ENCODE measurements at places on chromosomes 13 and 19.

DNA sequence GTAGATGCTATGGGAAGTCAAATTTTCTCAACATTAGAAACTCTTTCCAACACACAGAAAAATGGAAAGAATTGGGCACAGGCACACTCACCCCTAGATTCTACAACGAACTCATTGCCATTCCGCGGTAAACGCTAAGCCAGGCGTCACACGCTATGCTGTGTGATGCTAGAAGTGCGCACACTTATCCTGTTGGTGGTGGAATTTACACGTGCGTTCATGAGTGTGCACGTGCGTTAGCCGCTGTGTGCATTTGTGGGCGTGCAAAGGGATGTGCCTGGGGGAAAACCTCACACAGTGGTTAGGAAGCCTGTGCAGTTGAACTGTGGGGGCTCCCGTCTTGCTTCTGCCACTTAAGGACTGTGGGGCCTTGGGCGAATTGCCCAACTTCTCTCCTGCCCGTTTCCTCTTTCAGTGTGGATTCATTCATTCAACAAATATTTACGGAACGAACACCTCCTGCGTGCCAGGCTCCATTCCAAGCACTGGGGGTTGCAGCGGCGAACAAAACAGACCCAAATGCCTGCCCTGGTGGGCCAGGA lies 7.7 kb downstream of the NFILZ start:
- DNase-seq, result no peak
- no peak overlapping the region for H3K4me3 ChIP-seq
- H3K4me1 ChIP-seq, result no peaks in the 10 kb centered on the region
- H3K36me3 ChIP-seq, result no peaks in the 10 kb centered on the region

GRCh38 chr19:52188822-52189734 lies 774 bp upstream of the PPP2R1A start:
- no peak for DNase-seq
- no peaks in the 10 kb centered on the region for H3K4me1 ChIP-seq
- no peak overlapping the region for H3K27ac ChIP-seq
- no peaks in the 10 kb centered on the region for H3K36me3 ChIP-seq

GRCh38 chr13:66895780-66896179 lies 334.4 kb downstream of the PCDH9 start:
- no peak overlapping the region for H3K4me3 ChIP-seq
- no peaks in the 10 kb centered on the region for H3K4me1 ChIP-seq
- no peaks in the 10 kb centered on the region for H3K27me3 ChIP-seq
- no peak overlapping the region for H3K27ac ChIP-seq
- no peak for DNase-seq
- H3K36me3 ChIP-seq, result no peaks in the 10 kb centered on the region

- no peak for DNase-seq
- no peak overlapping the region for H3K4me3 ChIP-seq
- H3K27me3 ChIP-seq, result no peaks in the 10 kb centered on the region
- H3K27ac ChIP-seq, result no peak overlapping the region
These were observed 35.5 kb upstream of the ZNF254 start for GRCh38 chr19:24051516-24051915.

GRCh38 chr13:26026211-26026610 lies 25.6 kb downstream of the SHISA2 start:
- DNase-seq, result no peak
- H3K27me3 ChIP-seq, result no peaks in the 10 kb centered on the region
- H3K27ac ChIP-seq, result no peak overlapping the region

DNA sequence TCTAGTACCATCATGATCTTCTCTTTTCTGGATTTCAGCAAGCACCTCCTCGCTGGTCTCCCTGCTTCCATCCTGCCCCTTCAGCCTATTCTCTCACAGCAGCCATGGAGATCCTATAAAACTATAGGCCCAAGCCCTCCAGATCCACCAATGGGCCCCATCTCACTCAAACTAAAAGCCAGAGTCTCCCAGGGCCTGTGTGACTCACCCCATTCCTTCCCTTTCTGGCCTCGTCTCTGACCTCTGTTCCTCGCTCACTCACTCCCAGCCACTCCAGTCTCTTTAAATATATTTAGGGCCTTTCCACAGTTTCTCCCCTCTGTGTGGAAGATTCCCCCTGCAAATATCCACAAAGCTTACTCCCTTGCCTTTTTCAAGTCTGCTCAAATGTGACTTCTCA lies 89.7 kb downstream of the HSPH1 start:
- no peaks in the 10 kb centered on the region for H3K27me3 ChIP-seq
- H3K36me3 ChIP-seq, result no peaks in the 10 kb centered on the region
- H3K27ac ChIP-seq, result no peak overlapping the region
- no peaks in the 10 kb centered on the region for H3K4me1 ChIP-seq
- no peak for DNase-seq

- H3K27ac ChIP-seq, result no peak overlapping the region
- H3K36me3 ChIP-seq, result peaks cover 17% of the 10 kb centered on the region
- no peaks in the 10 kb centered on the region for H3K27me3 ChIP-seq
- H3K4me1 ChIP-seq, result no peaks in the 10 kb centered on the region
These were observed 1.3 kb downstream of the CCDC9 start for GRCh38 chr19:47257411-47258169.

- no peak overlapping the region for H3K27ac ChIP-seq
- H3K36me3 ChIP-seq, result no peaks in the 10 kb centered on the region
- H3K4me3 ChIP-seq, result no peak overlapping the region
- no peaks in the 10 kb centered on the region for H3K4me1 ChIP-seq
- H3K27me3 ChIP-seq, result no peaks in the 10 kb centered on the region
These were observed 4.2 kb downstream of the NRTN start for GRCh38 chr19:5809053-5809452.

DNA sequence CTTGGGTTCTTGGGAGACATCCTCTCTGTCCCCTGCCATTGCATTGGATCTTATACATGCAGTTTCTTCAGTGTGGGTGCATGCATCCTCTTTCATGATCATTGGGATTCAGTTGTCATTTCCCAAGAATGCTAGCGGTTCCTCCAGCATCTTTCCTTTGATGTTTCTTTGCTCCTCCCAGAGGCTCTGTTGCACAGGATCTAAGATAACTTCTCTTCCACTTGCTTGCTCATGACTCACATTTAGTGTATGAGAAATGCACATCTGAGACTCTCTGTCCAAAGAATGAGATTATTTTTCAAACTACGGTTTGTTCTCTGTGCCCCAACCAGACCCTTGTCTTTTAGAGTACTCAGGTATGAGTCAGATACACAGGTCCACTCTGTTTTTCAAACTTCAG lies 197.1 kb downstream of the NDFIP2 start:
- no peaks in the 10 kb centered on the region for H3K4me1 ChIP-seq
- no peaks in the 10 kb centered on the region for H3K27me3 ChIP-seq
- DNase-seq, result no peak
- H3K27ac ChIP-seq, result no peak overlapping the region

GRCh38 chr13:84500016-84500415 lies 617.7 kb upstream of the SLITRK1 start:
- H3K27ac ChIP-seq, result no peak overlapping the region
- H3K36me3 ChIP-seq, result no peaks in the 10 kb centered on the region
- no peaks in the 10 kb centered on the region for H3K27me3 ChIP-seq
- H3K4me1 ChIP-seq, result no peaks in the 10 kb centered on the region

DNA sequence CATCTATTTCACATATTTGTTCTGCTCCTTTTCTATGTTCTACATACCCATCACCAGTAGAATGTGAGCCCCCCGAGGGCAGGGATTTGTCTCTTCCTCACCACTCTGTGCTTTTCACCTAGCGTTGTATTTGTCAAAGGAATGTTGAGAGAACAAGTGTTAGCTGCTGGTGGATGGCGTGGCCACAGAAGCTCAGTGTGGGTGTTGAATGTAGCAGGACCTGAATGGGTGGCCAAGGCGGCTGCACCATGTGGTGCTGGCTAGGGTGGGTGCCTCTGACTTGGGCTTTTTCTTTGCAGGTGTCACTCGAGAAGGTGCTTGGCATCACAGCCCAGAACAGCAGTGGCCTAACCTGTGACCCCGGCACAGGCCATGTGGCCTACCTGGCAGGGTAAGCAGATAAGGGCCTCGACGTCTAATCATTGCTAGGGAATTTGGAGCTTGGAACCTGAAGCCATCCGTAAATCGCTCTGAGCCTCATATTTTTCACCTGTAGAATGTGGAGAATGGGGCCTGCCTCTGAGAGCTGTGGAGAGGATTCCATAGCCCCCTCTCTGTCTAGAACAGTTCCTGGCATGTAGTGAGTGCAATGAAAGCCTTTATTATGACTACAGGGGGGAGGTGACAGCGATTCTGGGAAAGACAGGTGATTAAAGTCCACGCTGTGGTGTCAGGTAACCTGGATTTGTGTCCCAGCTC lies 3.9 kb downstream of the WDR62 start:
- H3K4me1 ChIP-seq, result no peaks in the 10 kb centered on the region
- no peak overlapping the region for H3K27ac ChIP-seq
- H3K36me3 ChIP-seq, result peaks cover 10% of the 10 kb centered on the region
- H3K27me3 ChIP-seq, result no peaks in the 10 kb centered on the region
- H3K4me3 ChIP-seq, result no peak overlapping the region

DNA sequence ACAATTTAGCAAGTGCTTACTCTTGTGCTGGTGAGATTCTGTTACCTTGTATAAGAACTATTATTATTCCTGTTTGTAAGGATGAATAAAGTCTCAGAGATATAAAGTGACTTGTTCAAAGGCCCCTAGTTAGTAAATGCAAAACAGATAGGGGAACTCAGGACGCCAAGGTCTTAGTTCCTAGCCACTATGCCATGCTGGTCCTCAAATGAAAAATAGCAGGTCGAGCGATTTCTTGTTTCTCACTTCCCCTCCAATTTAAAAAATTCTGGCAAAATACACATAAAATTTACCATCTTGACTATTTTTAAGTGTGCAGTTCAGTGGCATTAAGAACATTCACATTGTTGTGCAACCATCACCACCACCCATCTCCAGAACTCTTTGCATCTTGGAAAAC lies 1.1 kb downstream of the TECR start:
- no peak overlapping the region for H3K4me3 ChIP-seq
- H3K4me1 ChIP-seq, result no peaks in the 10 kb centered on the region
- no peaks in the 10 kb centered on the region for H3K27me3 ChIP-seq
- H3K27ac ChIP-seq, result no peak overlapping the region
- no peak for DNase-seq

DNA sequence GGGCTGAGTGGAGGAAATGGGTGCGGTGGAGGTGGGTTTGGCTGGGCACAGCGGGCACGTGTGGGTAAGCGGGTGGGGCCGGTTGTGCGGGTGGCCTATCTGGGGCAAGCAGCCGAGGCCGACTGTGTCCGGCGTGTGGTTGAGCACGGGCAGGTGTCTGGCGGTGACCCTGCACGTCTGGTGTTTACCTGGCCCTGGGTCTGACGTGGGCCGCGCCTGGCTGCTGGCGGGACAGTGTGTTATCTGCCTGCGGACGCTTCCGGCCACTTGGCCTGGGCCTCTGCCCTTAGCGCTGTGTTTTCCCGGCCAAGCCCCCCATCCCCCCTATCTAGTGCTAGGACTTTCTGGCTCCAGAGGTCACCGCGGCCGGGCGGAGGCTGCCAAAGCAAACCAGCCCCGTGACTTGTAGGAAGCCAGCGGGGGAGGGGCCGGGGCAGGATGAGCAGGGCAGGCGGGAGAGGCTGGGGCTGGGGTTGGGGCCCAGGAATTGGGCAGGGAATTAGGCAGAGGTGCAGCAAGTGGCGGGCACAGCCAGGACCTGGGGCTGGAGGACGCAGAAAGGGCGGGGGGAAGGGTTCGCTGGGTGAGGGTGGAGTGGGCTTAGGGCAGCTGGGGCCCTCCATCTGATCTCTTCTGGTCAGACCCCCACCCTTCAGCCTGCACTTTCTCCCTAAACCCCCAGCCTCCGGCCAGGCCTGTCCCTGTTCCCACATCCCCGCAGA lies 534 bp upstream of the HPN start:
- no peaks in the 10 kb centered on the region for H3K36me3 ChIP-seq
- no peaks in the 10 kb centered on the region for H3K27me3 ChIP-seq
- no peak overlapping the region for H3K27ac ChIP-seq
- H3K4me1 ChIP-seq, result peaks cover 9% of the 10 kb centered on the region
- no peak for DNase-seq

GRCh38 chr19:662207-662961 lies 630 bp downstream of the RNF126 start:
- no peak overlapping the region for H3K27ac ChIP-seq
- H3K36me3 ChIP-seq, result no peaks in the 10 kb centered on the region
- H3K27me3 ChIP-seq, result no peaks in the 10 kb centered on the region

DNA sequence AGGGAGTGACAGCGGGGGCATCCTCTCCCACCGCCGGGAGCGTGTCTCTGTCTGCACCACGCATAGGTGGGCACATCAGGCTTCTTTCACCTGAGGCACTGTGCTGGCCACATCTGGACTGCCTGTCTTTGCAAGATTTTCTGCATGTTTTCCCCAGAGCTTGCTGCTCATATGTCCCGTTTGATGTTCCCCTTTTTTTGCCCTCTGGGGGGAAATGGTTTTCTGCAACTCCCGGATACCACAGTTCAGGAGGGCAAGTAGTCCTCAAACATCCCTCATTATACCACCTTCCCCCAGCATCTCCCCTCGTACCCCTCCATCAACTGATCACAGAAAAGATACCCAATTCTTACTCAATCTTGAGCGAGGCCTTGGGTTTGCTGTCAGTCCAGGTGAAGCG lies 168.0 kb downstream of the PAN3 start:
- H3K4me3 ChIP-seq, result no peak overlapping the region
- no peaks in the 10 kb centered on the region for H3K36me3 ChIP-seq
- H3K27ac ChIP-seq, result no peak overlapping the region

DNA sequence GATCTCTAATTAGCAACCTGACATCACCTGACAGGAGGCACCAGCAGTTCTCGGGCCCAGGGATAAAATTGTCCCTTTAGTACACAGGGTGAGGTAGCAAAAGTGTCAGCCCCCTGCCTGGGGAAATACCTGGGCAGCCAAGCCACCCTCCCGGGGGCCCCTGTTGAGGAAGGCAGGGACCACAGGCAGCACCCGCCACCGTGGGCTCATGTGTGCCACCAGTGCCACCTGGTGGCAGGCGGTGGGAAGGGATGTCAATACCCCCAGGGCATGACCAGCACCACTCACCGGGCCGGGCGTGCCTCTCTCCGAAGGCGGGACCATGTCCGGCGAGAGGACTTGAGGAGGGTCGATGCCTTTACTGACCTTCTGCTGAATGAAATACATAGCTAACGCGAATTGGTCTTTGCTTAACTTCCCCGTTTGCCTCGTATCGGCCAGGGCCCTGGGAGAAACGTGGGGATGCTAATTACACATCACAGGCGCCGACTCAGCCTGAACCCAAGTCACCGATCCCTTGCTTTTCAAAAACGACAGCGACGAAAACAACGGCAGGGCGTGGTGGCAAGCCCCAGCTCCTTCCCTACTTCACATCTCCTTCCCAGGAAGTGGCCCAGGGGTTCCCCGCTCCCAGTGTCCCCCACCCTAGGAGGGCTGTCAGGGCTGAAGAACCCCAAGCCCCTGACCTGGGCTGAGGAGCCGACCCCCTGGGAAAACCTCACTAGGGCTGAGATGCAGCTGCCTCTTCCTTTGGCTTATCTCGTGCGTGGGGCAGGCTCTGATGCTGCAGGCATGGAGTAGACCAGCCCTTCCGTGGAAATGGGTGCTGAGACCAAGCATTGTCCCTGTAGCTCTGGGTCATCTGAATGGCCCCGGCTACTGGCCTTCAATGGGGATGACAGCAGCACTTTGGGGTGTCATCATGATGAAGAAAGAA lies 53.8 kb downstream of the EPS15L1 start:
- no peak overlapping the region for H3K4me3 ChIP-seq
- no peak overlapping the region for H3K27ac ChIP-seq
- DNase-seq, result peak; percentile 57
- H3K4me1 ChIP-seq, result no peaks in the 10 kb centered on the region
- peaks cover 24% of the 10 kb centered on the region for H3K36me3 ChIP-seq

GRCh38 chr19:40610396-40611064 lies 9.4 kb downstream of the LTBP4 start:
- peaks cover 9% of the 10 kb centered on the region for H3K27me3 ChIP-seq
- H3K36me3 ChIP-seq, result no peaks in the 10 kb centered on the region
- H3K4me1 ChIP-seq, result peaks cover 10% of the 10 kb centered on the region
- no peak overlapping the region for H3K27ac ChIP-seq
- no peak for DNase-seq
- peak overlapping the region; percentile 22 for H3K4me3 ChIP-seq

Measured in iPS DF 6.9 (cell line).